GM12878 (cell line): ENCODE measurements at places on chromosomes 13 and 19. TPM values are rescaled to one million over a fixed set of nuclear protein-coding genes. Genes with fewer than 3 reads are reported as not detected.

POSTN gene
- 0.05 TPM in 1 of 2 replicates, not detected in the other for polyA plus RNA-seq

DNA sequence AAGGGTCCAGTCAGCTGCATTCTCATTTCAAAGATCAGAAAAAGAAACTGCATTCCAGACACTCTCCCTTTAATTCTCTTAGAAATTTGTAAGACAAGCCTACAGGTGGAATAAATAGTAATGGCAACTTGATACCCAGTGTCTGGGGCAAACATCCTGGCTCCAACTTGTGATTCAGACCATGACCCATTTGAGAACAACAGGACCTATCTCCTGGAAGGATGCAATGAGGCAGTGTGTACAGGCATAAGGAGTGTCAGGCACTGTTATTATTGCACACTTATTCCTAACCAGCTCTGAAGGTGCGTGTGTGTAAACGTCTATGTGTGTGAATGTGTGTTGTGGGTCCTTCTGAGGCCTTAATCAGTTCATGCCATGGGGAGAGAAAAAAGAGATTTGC is 13.9 kb downstream of the ERICH6B start:
- DNase-seq = no peak

GRCh38 chr13:30133554-30133912 is 173.8 kb downstream of the KATNAL1 start:
- DNase-seq = no peak

DNA sequence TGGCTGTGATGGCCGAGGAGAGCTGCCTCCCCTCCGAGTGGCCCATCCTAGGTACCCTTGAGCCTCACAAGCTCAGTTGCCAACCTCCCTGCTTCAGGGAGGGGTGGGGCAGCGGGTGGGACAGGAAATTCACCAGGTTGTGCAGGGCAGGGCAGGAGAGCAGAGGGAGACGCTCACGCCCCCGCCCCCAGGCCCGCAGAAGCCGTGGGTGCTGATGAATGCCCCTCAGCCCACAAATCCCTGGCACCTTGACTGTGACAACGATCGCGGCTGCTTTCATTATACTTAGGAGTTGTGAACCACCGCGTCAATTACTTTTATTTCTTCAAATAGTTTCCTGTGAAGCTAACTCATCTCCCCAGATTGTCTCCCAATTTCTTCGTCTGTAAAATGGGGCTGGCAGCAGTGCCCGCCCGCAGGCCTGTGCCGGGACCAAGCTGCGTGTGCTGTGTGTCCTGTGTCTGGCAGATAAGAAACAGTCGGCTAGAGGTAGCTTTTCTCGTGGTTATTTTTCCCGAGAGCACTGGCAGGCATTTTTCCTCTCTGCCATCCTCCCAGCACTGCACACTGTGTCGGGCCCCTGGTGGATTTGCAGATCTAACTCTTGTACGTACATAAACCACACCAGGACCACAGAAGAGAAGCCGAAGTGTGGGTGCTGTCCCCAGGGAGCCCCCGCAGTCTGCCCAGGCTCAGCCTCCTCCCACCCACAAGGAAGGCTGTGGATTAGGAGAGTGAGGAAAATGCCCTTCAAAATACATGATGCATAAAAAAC is 7.9 kb upstream of the RASA3 start:
- DNase-seq = no peak

ELSPBP1 gene
- not detected in 2 replicates for polyA plus RNA-seq

CCDC194 gene
- 0.78 TPM in 1 of 2 replicates, not detected in the other for polyA plus RNA-seq

DNA sequence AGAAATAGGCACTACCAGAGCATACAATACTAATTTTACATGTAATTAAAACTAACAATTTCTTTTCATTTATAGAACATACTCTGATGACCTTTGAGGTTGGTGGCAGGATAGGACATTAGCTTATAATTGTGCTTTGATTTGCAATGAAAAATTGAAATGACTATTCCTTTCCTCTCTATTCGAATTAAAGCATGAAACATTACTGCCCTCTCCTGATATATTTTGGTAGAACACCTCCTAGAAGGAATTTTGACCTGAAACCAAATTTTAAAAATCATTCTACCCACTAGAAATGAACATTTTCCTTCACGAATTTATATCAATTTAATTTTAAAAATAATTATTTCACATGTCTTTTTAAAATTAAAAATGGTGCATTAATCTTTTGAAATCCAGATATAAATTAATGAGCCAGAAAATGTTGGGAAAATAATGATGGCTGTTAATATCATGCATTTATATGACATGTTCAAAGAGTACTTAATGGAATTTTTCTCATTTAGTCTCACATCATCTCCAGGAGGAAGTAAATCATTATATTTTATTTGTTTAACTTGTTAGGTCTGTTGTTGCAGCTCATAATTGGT is 556.3 kb upstream of the ARGLU1 start:
- DNase-seq = no peak

- no peak for DNase-seq
Measured at GRCh38 chr13:45954836-45955800, 97.4 kb downstream of the ZC3H13 start.

LGALS7 gene
- not detected in 2 replicates for polyA plus RNA-seq

GRCh38 chr13:99277629-99278028 is 19.4 kb upstream of the GPR18 start:
- no peak for DNase-seq

- no peak for DNase-seq
Measured at GRCh38 chr13:79966059-79966458, 374.9 kb downstream of the SPRY2 start.

- no peak for DNase-seq
Measured at GRCh38 chr19:56015756-56016155, 29.2 kb downstream of the NLRP5 start.

- DNase-seq = no peak
Measured at GRCh38 chr13:64154514-64154913, 2738.9 kb upstream of the PCDH20 start.

- DNase-seq = no peak
Measured at GRCh38 chr19:42850981-42851717, 28.4 kb downstream of the PSG1 start.

GPR12 gene
- not detected in 2 replicates for polyA plus RNA-seq

GRCh38 chr13:22049384-22049783 is 378.5 kb downstream of the FGF9 start:
- DNase-seq = no peak

ZNF100 gene
- 8.2 and 9.0 TPM in 2 replicates for polyA plus RNA-seq
